ENCODE measurements at places on chromosomes 1 and 21.

GRCh38 chr1:34529935-34530859 lies 224.7 kb upstream of the GJB5 start:
- DNase-seq = no peak

- no peak for DNase-seq
Observed at GRCh38 chr1:84883286-84883685, 9.7 kb downstream of the LPAR3 start.

DNA sequence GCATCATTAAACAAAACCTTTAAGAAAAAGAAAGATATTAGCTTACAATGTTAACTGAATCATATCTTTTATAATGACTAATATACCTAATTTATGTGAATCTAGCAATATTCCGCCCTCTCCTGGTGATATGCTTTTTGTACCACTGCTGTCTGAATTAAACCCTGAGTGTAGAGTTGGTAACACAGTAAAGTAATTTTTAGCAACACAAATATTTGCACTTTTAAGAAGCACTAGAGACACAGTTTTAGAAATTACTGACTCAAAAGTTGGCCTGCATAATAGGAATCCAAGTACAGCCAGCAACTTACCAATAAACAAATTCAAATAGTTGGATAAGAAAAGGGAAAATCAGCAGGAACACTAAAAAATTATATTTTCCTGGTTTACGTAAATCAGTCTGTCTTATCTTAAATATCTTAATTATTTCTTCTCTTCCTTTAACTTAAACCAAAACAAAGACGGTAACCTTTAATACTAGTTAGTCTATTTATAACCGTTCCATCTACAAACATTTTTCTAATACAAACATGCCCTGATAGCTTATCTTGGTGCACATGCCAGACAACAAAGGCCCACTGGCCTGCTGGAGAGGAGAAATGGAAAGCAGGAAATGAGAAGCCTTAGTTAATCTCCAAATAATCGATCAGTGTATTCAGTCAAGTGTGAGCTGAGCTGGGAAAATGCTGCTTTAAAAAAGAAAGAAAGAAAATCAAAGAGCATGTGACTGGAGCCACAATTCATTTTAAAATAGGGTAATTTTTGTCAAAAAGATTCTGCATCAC lies 246.0 kb downstream of the RERE start:
- DNase-seq = no peak

- no peak for DNase-seq
Observed at GRCh38 chr21:43689556-43690337, 29.2 kb upstream of the PDXK start.

DNA sequence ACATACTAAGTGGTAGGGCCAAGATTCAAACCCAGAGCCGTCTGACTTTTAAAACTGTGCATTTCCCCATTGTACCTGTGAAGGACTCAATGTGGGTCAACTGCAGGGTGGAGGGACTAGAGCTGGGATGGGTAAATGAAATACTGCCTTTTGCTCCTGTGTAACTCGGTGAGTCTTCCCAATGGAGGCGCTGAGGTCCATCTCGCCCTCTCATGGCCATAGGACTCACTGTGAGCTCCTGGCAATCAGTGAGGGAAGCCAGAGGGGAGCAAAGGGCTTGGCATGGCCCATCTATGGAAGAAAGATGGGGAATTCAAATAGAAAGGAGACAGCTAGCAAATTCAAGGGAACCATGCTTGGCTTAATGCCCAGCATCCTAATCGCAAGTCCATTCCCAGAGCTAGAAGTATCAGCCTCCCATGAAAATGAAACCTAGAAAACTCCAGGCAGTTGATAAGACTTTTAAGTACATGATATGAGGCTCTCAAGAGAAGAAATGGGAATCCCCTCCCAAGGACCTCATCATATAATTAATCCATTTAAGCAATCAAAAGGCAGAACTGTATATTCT lies 25.4 kb upstream of the CGN start:
- no peak for DNase-seq

- no peak for DNase-seq
Observed at GRCh38 chr1:204709960-204710912, 24.7 kb upstream of the LRRN2 start.

DNA sequence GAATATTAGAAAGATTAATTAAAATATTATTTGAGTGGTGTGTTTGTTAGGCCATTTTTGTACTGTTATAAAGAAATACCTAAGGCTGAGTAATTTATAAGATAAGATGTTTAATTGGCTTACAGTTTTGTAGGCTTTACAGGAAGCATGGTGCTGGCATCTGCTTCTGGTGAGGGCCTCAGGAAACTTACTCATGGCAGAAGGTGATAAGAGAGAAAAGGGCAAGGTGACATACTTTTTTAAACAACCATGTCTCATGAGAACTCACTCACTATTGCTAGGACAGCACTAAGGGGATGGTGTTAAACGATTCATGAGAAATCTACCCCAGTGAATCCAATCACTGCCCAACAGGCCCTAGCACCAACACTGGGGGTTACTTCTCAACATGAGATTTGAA lies 56.7 kb upstream of the RGS21 start:
- DNase-seq = no peak

GRCh38 chr1:245715970-245716369 lies 561.2 kb downstream of the KIF26B start:
- no peak for DNase-seq

- no peak for DNase-seq
Observed at GRCh38 chr1:215911406-215911968, 344.4 kb downstream of the KCTD3 start.

- no peak for DNase-seq
Observed at GRCh38 chr1:85445906-85446305, 19.1 kb downstream of the DDAH1 start.

DNA sequence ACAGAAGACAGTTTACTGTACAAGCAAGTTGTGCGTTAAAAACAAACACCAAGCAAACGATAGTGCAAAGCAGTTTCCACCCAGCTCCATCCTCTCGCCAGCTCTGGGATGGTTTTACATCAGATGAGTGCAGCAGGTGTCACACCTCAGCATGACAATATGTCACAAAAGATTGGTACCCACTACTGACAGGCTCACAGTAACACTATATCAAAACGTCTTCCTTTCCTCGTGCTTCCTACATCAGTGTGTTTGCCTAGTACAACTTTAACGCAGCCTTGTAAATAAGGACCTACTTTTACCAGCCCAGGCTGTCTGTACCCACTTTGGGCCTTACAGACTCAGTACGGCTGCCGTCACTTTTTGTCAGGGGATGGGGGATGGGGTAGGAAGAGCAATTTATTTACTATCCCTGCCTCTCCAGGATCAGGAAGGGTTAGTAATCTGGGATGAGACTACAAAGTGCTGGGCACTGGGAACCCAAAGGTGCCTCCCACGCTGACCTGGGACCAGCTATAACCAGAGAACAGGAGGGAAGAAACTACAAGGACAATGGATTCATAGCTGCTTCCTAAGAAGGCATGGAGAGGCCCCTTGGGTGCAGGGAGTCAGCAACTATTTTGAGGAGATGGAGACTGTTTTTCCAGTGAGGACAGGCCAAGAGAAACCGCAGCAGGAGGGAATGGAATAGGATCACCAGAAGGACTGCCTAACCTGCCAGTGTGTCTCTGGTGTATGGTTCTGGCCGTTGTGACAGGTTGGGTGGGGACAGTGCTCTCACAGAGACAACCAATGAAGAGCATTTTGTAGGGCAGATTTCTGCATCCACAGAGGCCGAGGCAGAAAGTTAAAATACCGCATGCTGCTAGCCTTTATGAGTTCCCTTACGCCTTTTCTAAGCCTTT lies 30.2 kb downstream of the RUNX3 start:
- peak; percentile 6 for DNase-seq

GRCh38 chr21:42353623-42354022 lies 2.8 kb upstream of the TFF2 start:
- no peak for DNase-seq

GRCh38 chr1:3348196-3348865 lies 106.1 kb upstream of the ARHGEF16 start:
- no peak for DNase-seq

GRCh38 chr1:43002766-43003165 lies 44.1 kb upstream of the SLC2A1 start:
- no peak for DNase-seq

- no peak for DNase-seq
Observed at GRCh38 chr1:15386164-15386749, 23.4 kb upstream of the EFHD2 start.

GRCh38 chr1:242826701-242827336 lies 302.3 kb upstream of the PLD5 start:
- DNase-seq = no peak

GRCh38 chr1:240973875-240974274 lies 361.9 kb upstream of the GREM2 start:
- DNase-seq = no peak

- no peak for DNase-seq
Observed at GRCh38 chr1:212671342-212672031, 28.2 kb downstream of the BATF3 start.

DNA sequence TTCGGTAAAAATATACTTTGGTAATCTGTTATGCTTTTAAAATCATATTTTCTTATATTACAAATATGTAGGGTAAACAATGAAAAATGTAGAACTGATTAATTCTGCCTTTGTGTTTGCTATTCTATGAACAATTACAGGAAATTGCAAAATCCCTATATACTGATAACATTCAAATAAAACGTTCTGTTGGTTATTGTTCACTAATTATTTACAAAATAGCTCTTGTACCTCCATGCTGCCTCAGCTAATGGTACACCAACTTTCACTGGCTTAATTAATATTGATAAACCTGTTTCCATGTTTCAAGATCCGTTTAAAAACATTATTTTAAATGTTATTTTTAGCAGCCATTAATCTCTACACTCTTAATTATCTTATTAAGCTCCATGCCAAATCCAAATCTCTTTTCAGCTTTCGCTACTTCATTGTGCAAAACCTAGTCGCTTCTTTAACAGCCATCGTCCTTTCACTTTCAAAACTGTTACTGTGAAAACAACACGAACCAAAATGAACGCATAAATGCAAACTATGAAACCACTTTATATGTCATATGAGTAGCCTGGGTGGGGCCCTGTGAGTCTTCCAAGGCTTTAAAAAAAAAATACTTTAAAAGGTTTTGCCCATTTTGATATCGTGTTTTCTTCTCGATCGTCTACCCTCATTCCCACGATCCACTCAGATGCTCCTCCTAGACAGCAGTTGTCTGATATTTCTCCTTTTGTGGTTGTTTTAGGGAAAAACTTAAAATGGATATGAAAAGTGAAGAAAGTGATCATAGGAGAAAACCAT lies 807.1 kb downstream of the USP25 start:
- no peak for DNase-seq

DNA sequence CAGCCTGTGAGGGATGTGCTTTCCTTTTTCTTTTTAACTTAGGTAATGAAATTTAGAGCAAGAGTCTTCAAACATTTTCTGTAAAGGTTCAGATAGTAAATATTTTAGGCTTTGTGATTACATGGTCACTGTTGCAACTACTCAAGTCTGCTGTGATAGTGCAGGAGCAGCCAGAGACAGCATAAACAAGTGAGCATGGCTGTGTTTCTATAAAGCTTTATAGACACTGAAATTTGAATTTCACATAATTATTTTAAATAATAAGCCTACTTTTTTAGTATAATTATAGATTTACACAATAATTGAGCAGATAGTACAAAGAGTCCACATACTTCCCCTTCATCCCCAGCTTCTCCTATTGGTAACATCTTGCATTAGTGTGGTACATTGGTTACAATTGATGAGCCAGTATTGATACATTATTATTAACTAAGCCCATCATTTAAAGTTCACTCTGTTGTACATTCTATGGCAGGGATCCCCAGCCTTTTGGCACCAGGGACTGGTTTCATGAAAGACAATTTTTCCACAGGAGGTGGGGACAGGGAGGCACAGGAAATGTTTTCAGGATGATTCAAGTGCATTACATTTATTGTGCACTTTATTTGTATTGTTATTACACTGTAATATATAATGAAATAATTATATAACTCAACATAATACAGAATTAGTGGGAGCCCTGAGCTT lies 3.0 kb downstream of the ATF6 start:
- no peak for DNase-seq

DNA sequence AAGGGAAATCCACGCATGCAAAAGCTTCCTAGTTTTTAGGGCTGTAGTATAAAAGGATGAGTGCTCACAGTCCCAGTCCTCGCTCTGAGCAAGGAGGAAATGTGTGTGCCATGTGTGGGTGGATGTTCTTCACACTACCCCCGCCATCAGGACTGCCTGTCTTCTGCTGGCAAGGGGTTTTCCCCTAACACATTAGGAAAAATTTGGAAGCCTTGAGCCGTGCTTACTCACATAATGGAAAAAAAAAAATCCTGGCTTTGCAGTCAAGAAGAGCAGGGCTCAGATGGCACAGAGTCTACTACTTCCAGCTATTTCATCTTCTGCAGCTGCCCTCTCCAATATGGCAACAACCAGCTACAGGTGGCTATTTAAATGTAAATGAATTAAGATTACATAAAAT lies 363.1 kb downstream of the PLPP3 start:
- DNase-seq = no peak

- no peak for DNase-seq
Observed at GRCh38 chr1:230219174-230220067, 152.4 kb downstream of the GALNT2 start.
